ENCODE measurements at places on chromosomes 5 and 9.

GRCh38 chr9:18463991-18464390 is 10.0 kb upstream of the ADAMTSL1 start:
- no peak for DNase-seq

- DNase-seq, result no peak
Observed at GRCh38 chr5:126433701-126434100, 10.5 kb downstream of the GRAMD2B start.

DNA sequence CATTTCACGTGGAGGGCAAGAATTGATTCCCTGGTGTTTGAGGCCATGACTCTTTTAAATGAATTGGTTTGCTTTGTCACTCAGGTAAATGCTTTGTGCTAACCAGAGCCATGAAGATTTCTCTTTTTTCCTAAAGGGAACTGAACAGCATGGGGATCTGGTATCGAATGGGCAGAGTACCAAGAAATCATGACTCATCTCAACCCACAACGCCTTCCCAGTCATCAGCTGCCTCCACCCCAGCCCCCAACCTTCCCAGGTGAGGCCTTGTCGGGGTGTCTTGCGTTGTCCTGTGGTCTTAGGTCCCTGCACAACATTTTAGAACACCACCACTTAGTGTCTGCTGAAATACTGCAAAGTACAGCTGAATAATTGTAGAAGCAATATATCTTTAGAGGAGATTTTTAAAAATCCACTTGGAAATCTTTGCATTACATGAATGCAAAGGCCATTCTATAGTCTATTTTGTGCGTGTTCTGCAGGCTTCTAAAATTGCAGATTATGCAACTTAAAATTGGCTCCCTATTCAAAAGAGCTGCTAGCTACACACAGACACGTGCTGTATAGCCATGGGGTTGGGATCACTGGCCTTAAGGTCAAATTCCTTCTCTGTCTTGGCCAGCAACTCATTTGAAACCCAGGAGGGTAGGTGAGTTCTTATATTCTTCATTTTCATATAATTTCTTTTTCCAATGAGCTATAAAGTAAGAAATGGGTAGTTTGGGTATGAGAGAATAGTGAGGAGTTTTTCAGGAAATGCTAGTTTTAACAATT is 69.0 kb downstream of the MVB12B start:
- DNase-seq, result no peak

DNA sequence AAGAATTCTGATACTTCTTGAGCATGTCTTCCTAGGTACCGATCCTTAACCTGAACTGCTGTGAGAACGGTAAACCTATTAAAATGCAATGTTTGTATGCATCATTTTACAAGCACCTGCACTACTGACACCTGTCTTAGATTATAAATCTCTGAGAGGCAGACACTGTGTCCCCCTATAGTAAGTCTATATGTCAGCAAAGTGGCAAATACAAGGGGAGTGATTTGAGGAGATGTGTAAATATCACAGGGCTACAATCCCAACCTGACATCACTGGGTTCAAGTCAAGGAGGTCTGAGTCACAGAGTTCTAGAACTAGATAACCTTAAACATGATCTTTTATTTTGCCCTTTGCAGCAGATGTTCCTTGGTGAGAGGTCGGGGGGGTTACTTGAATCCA is 64.1 kb downstream of the ANKH start:
- no peak for DNase-seq

- DNase-seq, result peak; percentile 56
Observed at GRCh38 chr5:139808481-139809330, 13.1 kb downstream of the PSD2 start.

GRCh38 chr5:30607301-30607894 is 586.1 kb upstream of the CDH6 start:
- no peak for DNase-seq

- DNase-seq, result no peak
Observed at GRCh38 chr5:157456301-157456700, 3.7 kb upstream of the NIPAL4 start.

DNA sequence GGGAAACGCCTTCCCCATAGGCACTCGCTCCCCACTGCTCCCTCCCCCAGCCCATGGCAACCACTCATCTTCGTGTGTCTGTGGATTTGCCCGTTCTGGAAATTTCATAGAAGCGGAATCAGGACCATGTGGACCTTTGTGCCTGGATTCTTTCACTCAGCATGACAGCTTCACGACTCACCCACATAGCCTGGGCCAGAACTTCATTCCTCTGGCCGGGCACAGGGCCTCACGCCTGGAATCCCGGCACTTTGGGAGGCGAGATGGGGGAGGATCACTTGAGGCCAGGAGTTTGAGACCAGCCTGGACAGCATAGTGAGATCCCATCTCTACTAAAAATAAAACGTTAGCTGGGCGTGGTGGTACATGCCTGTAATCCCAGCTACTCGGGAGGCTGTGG is 12.1 kb upstream of the DIPK1B start:
- no peak for DNase-seq

GRCh38 chr5:139304391-139305324 is 11.1 kb downstream of the MATR3 start:
- no peak for DNase-seq

- DNase-seq, result no peak
Observed at GRCh38 chr5:39191216-39191615, 28.1 kb downstream of the FYB1 start.

- no peak for DNase-seq
Observed at GRCh38 chr5:162543437-162543836, 475.9 kb downstream of the GABRG2 start.

- DNase-seq, result no peak
Observed at GRCh38 chr5:111198281-111198966, 25.8 kb upstream of the CAMK4 start.

DNA sequence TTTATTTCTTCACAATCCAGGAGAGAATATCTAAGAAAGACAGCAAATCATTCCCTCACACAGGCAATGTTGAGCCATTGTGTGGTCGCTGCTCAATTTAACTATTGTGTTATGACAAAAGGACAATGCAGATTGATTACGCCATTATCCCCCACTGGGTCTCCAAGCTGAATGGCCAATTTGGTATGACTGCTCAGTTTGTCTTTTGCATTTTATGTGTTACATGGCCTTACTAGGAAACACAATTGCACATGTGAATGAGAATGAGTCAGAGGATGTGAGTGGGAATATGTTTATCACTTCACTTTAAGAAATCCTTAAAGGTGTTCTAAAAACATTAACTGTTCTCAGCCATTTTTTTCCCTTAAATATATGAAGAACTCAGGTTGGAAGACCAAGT is 108.3 kb downstream of the FAM174A start:
- DNase-seq, result no peak

- DNase-seq, result no peak
Observed at GRCh38 chr5:158465086-158465972, 606.4 kb upstream of the CLINT1 start.

- DNase-seq, result no peak
Observed at GRCh38 chr9:24731754-24732153, 186.1 kb upstream of the IZUMO3 start.

GRCh38 chr5:126682856-126683255 is 82.1 kb downstream of the PHAX start:
- DNase-seq, result no peak

DNA sequence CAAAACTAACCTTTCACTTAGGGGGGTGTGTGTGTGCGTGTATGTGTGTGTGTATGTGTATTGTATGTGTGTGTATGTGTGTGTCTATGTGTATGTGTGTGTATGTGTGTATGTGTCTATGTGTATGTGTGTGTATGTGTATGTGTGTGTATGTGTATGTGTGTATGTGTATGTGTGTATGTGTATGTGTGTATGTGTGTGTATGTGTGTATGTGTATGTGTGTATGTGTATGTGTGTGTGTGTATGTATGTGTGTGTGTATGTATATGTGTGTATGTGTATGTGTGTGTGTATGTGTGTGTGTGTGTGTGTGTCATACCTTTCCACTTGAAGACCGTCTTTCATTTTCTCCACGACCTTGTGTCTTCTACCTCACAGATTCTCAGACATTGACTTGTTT is 20.8 kb upstream of the FLT4 start:
- no peak for DNase-seq

GRCh38 chr5:104361932-104362331 is 799.3 kb upstream of the NUDT12 start:
- DNase-seq, result no peak

- DNase-seq, result no peak
Observed at GRCh38 chr9:121529237-121529987, 29.8 kb upstream of the GGTA1 start.

GRCh38 chr9:124242331-124243194 is 15.2 kb upstream of the NEK6 start:
- no peak for DNase-seq

DNA sequence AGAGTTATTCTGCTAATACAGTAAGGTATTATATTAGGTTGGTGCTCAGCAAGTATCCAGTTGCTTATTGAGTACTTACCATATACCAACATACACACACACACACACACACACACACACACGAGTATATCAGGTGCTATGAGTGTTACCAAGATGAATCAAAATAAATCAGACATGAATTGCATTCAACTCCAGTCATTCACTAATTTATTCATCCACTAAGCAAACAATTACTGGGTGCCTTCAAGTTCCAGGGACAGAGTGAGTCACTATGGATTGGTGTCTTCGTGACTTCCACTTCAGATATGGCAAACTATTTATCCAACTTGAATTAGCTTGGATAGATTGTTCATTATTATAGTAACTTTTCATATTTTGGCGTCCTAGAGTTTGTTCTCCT is 140.7 kb upstream of the SLC44A1 start:
- DNase-seq, result no peak

DNA sequence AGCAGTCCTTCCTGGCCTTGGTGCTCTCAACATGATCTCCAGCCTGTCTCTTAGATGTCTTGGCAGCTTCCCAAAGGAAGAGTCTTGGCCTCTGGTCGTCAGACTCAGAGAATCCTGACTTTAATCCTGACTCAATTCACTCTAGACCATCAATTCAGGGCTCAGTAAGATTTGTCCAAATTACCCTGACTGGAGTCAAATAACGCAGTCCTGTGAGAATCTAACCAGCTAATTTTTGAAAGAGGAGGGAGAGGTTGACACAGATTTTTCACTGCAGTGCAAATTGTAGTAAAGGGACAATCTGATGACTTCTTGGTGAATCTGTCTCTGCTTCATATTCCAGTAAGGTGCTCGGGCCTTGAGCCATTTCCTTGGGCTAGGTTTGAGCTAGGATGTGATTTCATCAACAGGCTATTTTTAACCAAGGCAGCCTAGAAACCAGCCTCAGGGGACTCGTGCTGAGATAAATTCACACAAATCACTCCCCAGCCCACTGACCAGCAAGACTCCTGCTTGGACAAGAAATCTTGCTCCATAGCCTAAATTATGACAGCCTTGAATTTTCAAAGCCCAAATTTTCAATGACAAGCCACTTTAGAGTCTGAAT is 257.4 kb downstream of the ENC1 start:
- DNase-seq, result no peak

GRCh38 chr5:1008451-1009358 is at the start of gene NKD2:
Gene NKD2, plus strand, starts transcription at chr5:1008802. Its CDS starts 256 bp downstream, at chr5:1009058.
- DNase-seq, result peak; percentile 87

GRCh38 chr5:151092762-151093161 is 11.9 kb upstream of the TNIP1 start:
- DNase-seq, result no peak

DNA sequence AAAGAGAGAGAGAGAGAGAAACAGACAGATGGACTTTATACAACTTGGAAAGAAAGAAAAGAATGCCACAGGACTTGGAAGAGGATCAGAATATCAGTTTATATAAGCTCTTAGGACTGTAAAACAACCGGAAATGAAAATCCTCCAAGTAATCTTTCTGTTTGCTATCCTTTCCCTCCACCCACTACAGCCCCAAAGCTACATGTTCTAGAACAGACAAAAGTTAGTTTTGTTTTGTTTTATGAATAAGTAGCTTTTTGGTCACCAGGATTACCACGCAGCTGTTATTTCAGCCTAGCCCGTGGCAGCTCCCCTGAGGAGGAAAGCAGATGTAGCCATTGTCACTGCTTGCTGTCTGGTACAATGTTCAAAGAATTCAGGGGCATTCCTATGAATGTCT is 66.6 kb downstream of the SH3TC2 start:
- no peak for DNase-seq

- DNase-seq, result no peak
Observed at GRCh38 chr5:58919833-58920232, 337.0 kb downstream of the RAB3C start.

DNA sequence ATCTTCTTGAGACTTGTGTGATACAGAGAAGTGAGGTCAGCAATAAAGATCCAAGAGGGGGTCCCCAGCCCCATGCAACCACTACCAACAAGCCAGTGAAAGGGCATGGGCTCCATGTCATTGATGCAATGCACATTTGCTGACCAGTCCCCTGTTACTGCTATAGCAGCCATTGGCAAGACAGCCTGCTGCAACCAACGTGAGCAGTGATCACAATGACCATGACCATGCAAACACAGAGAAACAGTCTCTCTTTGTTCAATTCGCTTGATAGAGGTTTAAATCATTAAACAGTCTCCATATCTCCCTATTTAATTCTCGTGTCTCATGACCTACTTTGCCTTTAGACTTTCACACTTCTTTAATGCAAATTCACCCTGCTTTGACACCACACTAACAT is 30.0 kb upstream of the FOXB2 start:
- DNase-seq, result no peak

GRCh38 chr9:82513242-82513751 is 524.7 kb downstream of the SPATA31D1 start:
- DNase-seq, result no peak

DNA sequence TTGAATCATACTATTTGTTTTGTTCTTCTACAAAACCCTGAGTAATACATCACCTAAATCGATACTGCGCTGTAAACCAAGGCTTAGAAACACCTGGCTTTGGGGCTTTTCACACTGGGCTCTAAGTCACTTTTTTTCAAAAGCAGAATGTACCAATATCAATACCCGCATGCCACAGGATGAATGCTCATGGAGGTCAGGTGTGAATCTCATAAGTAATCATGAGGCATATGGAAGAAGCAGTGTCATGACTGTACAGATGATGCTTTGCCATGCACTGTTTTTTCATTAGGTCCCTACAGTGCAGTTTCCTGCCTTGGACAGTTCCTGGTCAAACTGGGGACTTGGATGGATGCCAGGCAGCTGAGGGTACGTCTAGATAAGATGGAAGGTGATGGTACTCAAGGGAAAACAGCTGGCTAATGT is 49.0 kb upstream of the ATG10 start:
- no peak for DNase-seq

- DNase-seq, result no peak
Observed at GRCh38 chr5:2709976-2710689, 41.3 kb downstream of the IRX2 start.

DNA sequence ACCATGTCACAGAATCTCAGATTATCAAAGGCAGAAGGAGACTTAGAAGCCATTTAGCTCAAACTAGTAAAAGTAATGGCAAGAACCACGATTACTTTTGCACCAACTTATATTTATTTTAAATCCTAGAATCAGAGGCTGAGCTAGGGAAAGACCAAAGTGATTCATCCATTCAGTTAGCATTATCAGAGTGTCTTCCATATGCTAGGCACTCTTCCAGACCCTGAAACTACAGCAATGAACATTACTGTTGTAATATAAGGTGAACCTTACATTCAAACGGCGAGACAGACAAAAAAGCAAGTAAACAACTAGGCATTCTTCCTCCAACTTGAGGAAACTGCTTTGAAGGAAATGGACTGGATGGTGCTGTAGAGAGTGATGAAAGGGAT is 7.9 kb downstream of the PDE6A start:
- no peak for DNase-seq

Measured in GM12891 (cell line).